Stimulated activated CD4-positive, alpha-beta T cell treated with anti-CD3 and anti-CD28 coated beads, Interleukin-1b, Interleukin-23, amount 100 ng/mL, for 24 hours (primary cell): ENCODE measurements at places on chromosomes 2 and 18.

DNA sequence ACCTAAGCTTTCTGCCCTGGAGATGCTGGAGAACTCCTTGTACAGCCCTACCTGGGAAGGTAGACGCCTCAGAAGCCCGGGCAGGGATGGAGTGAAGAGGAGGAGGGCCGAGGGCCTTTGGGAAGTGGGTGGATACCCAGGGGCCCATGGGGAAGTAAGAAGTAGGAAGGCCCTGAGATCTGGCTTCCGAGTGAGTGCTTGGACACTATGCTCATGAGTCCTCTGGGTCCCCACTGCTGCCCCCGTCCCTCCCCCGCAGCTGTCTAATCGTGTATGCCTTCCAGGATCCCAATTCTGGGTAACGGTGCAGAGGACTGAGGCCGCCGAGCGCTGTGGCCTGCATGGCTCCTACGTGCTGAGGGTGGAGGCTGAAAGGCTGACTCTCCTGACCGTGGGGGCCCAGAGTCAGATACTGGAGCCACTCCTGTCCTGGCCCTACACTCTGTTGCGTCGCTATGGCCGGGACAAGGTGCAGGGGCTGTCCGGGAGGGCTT lies 1.1 kb downstream of the DOK1 start:
- no peak for DNase-seq

DNA sequence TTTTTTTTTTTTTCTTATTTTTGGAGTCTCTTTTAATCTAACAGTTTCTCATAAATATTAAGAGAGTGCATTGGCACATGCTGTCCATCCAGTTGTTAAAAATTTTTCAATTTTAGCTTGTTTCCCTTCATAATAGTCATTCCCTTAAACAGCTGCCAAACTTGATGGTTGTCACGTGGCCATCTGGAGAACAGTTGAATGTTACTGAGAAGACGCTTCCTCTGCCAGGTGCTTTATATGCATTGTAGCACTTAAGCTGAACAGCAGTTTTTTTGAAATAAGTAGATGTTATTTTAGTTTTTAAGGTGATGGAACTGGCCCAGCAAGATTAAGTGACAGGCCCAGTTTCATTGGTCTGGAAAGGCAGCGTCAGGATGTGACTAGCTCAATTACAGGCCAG lies 3.3 kb downstream of the SMARCAL1 start:
- DNase-seq, result no peak

- DNase-seq, result no peak
Observed at GRCh38 chr18:23194155-23194996, 59.1 kb downstream of the CABLES1 start.

- no peak for DNase-seq
Observed at GRCh38 chr2:203904022-203904421, 32.5 kb upstream of the ICOS start.

- DNase-seq, result peak; percentile 42
Observed at GRCh38 chr2:230643576-230644291, 68.9 kb upstream of the CAB39 start.

DNA sequence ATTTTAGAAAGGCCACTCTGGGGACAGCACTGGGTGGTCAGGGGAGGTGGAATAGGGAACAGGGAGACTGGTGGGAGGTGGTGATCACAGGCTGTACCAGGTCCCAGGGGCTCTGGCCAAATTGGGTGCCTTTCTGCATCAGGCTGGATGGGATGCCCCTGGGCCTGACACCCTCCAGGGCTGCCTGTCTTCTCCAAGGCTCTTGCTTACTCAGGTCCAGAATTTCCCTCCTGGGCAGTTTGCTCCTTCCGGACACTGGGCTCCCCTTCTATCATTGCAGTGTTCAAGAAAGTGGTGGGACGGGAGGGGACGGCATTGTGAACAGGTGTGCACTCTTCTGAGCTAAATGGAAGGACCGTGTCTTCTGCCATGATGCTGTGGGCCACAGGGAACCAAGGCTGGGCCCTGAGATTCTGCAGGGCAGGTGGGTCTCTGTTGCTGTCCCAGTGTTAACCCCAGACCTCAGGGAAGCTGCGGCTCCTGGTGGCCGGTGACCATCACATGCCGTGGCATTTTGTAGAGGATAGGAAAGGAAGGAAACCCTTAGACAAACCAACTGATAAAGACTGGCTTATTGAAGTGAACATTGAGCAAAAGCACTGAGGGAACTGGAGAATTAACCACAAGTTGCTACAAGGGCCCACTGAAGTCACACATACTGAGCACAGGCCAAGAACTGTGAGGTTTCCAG lies 93.7 kb upstream of the HS6ST1 start:
- no peak for DNase-seq

DNA sequence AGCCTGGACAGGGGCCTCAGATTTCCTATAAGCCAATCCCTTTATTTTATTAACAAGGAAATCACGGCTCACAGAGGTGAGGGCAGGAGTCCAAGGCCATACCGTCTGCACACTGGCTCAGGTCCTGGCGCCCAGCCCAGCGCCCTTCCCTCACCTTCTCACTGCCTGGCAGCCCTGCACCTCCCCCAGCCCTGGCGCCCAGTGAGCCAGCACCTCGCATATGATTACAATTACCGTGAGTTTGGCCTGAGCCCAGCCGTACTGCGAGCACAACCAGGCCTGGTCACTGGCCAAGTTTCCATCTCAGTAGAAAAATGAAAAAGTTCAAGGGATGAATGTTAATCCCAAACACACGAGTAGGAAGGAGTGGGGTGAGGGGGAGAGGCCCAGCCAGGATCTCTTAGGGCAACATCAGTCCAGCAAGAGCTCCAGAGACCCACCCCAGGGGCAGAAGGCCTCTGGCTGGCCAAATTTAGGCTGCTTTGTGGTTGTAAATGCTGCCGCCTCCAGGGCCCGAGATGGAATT lies 68.4 kb downstream of the MCFD2 start:
- DNase-seq, result no peak

- no peak for DNase-seq
Observed at GRCh38 chr2:189579585-189580186, 900 bp downstream of the SLC40A1 start.

- no peak for DNase-seq
Observed at GRCh38 chr18:34120294-34120693, 104.4 kb downstream of the NOL4 start.

GRCh38 chr18:12121175-12122042 lies 27.8 kb downstream of the ANKRD62 start:
- no peak for DNase-seq

GRCh38 chr2:73444202-73444601 lies 58.6 kb downstream of the ALMS1 start:
- DNase-seq, result no peak

- DNase-seq, result no peak
Observed at GRCh38 chr2:172361360-172361759, 66.0 kb upstream of the ITGA6 start.

- DNase-seq, result no peak
Observed at GRCh38 chr2:32496662-32497061, 131.2 kb upstream of the TTC27 start.

DNA sequence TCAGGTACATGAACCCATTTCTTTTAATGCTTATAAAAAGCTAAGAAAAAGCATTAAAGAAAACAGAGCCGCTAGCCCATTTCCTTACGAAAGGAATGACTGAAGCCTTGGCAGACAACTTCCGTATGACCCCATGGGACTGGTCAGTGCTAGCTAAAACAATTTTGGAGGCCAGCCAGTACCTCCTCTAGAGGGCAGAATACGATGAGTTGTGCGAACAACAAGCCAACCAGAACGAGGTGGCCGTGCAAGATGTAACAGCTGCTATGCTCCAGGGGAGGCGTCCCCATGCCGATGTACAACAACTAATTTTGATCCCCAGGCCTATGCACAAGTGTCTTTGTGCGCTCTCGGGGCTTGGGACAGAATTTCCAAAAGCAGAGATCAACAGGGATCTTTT lies 16.7 kb downstream of the MAP3K2 start:
- no peak for DNase-seq

GRCh38 chr2:54523324-54523959 lies 67.3 kb downstream of the SPTBN1 start:
- DNase-seq, result no peak

- DNase-seq, result no peak
Observed at GRCh38 chr2:211159972-211160371, 603.6 kb downstream of the CPS1 start.

GRCh38 chr2:223363085-223363484 lies 239.1 kb downstream of the SCG2 start:
- no peak for DNase-seq

DNA sequence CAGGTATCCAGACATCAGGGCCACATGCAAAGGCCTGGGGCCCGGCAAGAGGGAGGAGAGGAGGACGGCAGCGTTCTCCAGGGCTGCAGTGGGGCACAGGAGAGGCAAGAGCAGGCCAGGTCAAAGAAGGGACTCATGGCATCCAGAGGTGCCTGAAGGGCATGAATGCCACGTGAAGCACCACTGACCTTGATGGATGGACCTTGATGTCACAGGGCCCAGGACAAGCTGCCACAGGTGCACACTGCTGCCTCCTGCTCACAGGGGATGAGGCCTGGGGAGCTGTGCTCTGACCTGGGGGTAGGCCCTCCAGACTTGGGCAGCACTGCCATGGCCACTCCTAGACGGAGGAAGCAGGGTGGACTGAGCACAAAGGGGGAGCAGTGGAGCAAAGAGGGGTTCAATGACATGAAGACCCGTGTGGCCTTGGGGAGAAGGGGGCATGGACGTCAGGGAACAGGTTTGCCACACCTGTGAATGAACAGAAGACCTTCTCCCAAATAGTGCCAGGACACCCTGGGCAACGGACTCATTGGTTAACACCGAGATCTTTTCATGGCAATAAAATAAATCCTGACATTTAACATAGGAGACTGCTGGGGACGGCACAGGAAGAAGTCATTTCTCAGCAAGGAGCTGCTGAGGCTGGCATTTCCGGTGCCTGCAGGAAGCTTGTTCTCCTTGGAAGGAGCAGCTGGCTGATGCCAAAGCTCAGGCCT lies 65.6 kb downstream of the EMX1 start:
- no peak for DNase-seq

DNA sequence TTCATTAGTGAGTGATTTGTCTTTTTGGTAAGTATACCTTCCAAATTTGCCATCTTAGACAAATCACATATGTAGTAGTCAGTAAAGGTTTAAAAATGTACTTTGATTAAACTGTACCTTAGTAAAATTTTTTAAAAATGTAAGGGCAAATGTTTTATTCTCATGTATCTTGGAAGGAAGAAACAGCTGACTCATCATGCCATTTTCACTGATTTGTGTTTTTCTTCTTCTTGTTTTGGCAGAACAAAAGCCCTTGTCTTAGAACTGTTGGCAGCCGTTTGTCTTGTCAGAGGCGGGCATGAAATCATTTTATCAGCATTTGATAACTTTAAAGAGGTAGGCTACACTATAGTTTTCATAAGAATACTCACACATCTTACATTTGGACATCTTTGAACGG lies 136.5 kb downstream of the PRPF40A start:
- no peak for DNase-seq

DNA sequence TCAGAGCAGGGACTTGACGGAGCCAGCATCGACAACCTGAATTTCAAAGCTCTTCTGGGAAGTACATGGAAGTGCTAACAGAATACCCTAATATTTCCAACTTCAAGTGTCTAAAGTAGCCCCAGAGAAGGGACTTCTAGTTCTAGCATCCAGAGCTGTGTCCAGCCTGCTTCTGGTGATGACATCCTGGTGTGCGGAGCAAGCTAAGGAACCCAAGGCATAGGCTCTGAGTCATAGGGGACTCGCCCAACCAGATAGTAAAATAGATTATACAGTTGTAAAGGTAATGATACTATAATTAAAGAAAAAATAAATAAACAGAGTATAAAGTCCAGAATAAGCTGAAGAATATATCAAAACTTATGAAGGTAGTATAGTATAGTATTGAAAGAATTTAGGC lies 108.1 kb upstream of the SERPINE2 start:
- DNase-seq, result no peak

DNA sequence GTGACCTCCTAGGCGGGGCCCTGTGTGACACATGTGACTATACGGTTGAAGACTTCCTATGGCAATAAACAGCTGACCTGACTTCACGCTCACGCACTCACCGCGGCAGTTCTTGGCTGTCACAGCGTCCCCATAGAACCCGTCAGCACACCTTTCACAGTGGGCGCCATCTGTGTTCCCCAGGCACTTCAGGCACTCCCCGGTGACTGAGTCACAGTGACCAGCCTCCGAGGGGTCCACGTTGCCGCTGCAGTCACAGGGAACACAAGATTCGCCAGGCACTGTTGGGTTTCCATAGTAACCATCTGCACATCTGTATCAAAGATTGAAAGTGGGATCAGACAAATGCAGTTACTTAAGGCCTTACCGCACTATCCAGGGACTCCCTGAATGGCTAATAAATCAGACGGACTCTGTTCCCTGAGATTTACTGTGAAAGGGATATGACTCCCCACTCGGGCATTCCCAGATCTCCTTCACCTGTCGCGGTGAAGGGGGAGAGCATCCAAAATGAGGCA lies 94.5 kb downstream of the LAMA1 start:
- no peak for DNase-seq

GRCh38 chr2:98127229-98127989 lies 40.4 kb downstream of the VWA3B start:
- DNase-seq, result no peak

DNA sequence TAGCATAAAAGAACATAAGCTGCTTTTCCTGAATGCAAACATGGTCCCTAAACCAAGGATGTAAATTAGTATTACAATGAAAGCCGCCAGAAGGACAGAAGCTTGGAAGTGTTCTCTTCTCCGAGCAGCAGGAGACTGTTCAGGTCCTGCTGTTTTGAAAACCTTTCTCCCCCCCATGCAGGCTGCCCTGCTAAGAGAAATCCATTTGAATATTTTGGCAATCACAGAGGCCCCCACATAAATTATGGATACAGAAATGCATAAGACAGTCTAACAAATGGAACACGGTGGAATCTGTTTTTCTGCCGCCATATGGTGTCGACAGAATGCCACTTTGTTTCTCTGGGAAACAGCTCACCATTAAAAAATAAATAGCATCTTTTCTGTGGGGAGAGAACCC lies 600.4 kb upstream of the KLHL29 start:
- no peak for DNase-seq

GRCh38 chr2:46824611-46825010 lies 91.0 kb downstream of the MCFD2 start:
- DNase-seq, result no peak

GRCh38 chr2:19205983-19206533 lies 152.4 kb downstream of the OSR1 start:
- DNase-seq, result no peak
